ENCODE measurements at places on chromosomes 16 and 17. TPM values are rescaled to one million over a fixed set of nuclear protein-coding genes. Genes with fewer than 3 reads are reported as not detected.

GRCh38 chr16:86524029-86524428 is 13.7 kb downstream of the FOXF1 start:
- DNase-seq: no peak

- no peak for DNase-seq
Measured at GRCh38 chr16:84574191-84574590, 43.7 kb downstream of the COTL1 start.

- DNase-seq: no peak
Measured at GRCh38 chr16:73396556-73396955, 348.6 kb upstream of the ZFHX3 start.

GRCh38 chr17:72862276-72862999 is 230.1 kb downstream of the SLC39A11 start:
- no peak for DNase-seq

- no peak for DNase-seq
Measured at GRCh38 chr16:63385714-63386432, 1349.6 kb upstream of the CDH8 start.

- no peak for DNase-seq
Measured at GRCh38 chr17:80931421-80932265, 60.0 kb upstream of the CHMP6 start.

DNA sequence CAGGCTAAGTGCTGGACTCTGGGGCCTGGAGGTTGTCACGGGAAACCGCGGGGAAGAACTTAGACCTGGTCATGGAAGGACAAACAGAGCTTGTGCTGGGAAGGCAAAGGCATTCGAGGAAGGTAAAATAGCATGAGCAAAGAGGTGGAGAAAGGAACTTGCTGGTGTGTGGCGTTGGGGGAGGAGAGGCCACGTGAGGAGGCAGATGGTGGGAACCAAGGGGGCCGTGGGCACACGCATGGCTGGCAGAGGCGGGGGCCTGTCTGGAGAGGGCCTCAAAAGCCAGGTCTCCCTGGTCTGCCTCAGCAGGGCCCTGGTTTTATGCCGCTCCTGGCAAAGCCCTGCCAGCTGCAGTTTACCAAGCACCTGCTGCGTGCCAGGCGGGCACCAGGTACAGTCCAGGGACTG is 15.3 kb downstream of the CORO7 start:
- DNase-seq: no peak

DNA sequence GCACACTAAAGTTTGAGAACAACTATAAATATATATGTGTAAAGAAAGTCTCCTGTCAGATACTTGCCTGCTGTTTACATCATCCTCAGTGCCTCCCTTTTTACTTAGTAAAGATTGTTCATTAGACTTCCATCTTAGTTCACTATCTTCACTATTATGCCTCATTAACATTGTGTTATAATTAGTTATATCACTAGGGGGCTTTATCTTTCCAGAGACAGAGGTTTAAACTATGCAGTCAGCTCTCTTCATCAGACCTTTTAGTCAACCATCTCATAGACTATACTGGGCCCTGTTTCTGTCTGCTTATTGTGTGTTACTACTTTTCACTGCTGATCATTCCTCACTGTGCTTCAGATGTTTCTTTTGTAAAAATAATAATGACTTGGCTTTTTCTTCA is 630.8 kb upstream of the KIF2B start:
- DNase-seq: no peak

DNA sequence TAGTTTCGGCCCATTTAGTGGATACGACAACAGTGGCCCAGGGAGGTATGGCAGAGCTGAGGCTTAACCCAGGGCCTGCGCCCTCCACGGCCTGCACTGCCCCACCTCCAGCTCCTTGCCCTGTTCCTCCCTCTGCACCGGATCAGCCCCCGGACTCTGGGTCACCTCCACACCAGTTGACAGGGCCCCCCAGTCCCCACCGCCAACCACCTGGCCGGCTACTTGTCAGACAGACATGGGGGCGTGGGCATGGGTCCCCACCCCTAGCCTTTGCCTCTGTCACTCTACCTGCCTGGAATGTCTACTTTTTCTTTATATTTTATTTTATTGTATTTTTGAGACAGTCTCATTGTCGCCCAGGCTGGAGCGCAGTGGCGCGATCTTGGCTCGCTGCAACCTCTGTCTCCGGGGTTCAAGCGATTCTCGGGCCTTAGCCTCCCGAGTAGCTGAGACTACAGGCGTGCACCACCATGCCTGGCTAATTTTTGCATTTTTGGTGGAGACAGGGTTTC is 3.0 kb upstream of the ACTG1 start:
- DNase-seq: no peak

The HOXB9 gene
- total RNA-seq: 1.9 TPM

DNA sequence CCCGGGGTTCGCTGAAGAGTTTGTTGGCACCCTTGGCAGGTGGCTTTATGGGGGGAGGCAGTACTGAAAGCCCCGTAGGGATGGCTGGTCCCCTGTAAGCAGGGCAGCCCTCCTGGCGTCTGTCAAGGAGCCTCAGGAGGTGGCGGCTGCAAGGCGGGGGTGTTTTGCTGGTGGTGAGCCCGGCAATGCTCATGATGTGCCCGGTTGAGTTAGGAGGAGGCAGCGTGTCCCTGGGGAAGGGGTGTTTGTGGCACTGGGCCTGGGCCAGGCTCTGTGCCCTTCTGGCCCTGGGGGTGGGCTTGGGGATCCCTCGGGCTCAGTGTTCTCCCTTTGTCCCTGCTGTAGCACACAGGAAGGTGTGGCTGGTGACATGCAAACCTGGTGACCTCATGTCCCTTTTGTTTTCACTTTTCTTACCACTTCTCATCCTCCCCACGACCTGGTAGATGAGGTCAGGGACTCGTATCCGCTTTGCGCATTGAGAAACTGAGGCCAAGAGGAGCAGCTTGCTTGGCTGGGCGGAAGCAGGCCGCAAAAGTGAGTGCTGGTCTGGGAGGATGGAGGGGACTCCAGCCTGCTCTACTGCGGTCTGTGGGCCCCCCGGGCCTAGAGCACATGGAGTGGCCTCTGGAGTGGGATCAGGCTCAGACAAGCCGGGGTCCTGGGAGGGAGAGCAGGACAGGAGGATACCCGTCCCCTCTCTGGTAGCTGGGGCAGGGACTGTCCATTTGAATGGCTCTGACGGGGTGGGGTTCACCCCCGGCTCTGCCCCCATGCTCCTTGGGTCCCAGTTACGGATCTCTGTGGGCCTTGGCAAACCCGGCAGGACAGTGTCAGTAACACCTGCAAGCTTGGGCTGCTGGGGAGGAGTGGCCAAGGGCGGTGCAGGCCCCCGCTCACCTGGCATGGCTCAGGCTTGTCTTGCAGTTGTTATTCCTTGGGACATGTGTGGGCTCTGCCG is 2.2 kb downstream of the SNN start:
- peak; percentile 45 for DNase-seq

DNA sequence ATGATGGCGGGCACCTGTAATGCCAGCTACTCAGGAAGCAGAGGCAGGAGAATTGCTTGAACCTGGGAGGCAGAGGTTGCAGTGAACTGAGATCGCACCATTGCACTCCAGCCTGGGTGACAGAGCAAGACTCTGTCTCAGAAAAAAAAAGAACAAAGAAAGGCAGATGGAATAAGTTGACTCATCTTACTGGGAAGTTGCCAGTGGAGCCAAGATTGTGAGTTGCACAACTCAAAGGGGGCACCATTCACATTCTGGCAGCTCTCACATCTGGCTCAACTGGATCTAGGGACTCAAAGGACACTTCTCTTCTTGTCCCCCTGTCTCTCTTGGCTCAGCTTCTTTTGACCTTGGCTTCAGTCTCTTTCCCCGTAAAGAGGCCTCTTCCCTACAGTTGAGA is 53.7 kb upstream of the ETV4 start:
- no peak for DNase-seq

GRCh38 chr17:69856946-69857345 is 218.1 kb upstream of the KCNJ16 start:
- DNase-seq: no peak

DNA sequence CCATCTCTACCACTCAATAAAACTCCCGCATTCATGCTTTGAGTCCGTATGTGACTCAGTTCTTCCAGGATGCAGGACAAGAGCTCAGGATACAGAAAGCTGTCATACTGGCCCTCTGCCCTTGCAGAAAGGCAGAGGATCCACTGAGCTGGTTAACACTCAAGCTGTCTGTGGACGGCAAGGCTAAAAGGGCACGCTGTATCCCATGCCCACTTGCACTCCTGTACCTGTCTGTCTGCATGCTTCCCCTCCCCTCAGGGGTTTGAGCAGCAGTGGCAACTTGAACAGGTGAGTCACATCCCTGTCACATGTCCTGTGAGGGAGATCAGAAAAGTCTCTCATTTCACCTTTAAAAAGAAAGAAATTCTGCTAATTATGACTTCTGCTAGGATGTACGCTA is 293.8 kb downstream of the HS3ST3B1 start:
- DNase-seq: no peak

DNA sequence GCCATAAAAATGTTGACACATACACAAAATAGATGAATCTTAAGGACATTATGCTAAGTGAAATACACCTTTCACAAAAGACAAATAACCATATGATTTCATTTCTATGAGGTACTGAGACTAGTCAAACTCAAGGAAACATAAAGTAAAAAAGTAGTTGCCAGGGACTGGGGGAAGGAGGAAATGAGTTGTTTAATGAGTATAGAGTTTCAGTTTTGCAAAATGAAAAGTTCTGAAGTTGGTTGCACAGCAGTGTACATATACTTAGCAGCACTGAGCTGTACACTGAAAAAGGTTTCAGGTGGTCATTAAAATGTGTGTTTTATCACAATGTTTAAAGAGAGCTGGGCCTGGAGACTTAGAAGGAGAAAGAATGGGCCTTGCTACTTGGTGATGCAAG is 4.7 kb upstream of the SLC13A2 start:
- DNase-seq: no peak

DNA sequence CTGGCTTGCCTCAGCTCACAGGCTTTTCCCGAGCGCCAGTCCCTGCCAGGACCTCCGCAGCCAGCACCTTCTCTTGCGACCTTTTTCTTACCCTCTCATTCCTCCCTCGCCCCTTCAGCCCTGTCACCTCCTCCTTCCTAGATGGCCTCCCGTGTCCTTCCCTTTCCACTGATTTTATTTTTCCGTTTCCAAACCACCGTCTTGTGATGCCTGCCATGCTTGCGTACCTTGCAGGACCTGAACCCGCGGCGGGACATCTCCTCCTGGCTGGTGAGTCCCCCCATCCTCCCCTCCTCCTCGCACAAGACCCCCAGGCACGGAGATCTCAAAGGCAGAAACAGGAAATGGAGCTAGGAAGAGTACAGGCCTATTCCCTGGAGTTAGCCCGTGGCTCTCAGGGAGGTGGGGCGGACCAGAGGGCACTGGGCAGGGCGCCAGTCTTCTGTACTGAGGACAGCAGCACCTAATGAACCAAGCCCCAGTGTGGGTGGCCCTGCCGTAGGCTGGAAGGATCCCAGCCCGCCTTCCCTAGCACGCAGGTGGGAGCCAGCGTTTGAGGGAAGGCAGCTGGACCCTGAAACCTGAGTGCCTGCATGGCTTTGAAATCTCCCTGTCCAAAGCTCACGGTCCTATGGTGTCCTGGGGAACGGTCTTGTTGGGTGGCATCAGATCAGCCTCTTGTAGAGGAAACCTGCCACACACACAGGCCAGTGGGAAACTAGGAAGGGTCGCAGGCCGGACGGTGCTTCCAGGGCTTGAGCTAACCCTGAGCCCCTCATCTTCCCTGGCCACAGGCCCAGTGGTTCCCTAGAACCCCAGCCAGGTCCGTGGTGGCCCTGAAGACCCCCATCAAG is 612 bp downstream of the CISD3 start:
- peak; percentile 51 for DNase-seq

- no peak for DNase-seq
Measured at GRCh38 chr17:49630113-49630900, 47.6 kb downstream of the SPOP start.

The PRSS8 gene
- not detected for total RNA-seq

GRCh38 chr16:64381979-64382378 is 739.9 kb downstream of the CDH11 start:
- DNase-seq: no peak

GRCh38 chr16:79191933-79192332 is 408.6 kb downstream of the MAF start:
- DNase-seq: no peak

GRCh38 chr17:56173958-56174835 is 20.9 kb downstream of the ANKFN1 start:
- DNase-seq: no peak

The NPIPA3 gene
- 2.5 TPM for total RNA-seq

DNA sequence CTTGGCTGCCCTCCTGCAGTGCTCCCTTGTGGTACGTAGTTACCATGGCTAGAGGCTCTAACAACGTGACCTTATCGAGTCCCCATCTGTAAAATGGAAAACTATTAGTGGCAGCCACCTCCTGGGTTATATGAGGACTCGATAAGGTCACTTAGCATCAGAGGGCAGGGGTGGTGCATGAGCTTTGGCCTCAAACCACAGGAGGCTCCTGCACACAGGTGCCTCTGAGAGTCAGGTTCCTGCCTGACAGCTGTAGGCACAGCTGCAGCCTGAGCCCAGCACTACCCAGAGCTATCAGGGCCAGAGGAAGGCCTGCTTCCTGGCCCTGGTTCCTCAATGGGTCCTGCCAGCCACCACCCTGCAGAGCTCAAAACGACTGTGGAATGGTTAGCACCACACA is 57.2 kb upstream of the SEC14L1 start:
- no peak for DNase-seq

The HDAC5 gene
- 16.5 TPM for total RNA-seq

GRCh38 chr17:373613-374230 is 21.1 kb upstream of the RPH3AL start:
- no peak for DNase-seq

GRCh38 chr16:73878611-73879010 is 418.0 kb upstream of the PSMD7 start:
- DNase-seq: no peak

DNA sequence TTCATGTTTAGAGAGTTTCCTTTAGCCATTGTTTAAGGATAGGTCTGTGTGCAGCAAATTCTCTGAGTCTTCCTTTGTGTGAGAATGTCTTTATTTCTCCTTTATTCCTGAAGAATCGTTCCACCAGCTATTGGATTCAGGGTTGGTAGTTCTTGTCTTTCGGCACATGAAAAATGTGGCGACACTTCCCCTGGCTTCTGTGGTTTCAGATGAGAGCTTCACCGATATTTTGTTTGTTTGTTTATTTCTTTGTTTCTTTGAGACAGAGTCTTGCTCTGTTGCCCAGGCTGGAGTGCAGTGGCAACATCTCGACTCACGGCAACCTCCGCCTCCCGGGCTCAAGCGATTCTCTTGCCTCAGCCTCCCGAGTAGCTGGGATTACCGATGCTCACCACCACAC is 18.6 kb downstream of the MPO start:
- DNase-seq: no peak

GRCh38 chr16:86663685-86664521 is 85.6 kb downstream of the FOXL1 start:
- peak; percentile 48 for DNase-seq

The ZNF668 gene
- 9.2 TPM for total RNA-seq
